ENCODE measurements at places on chromosomes 2 and 18.

DNA sequence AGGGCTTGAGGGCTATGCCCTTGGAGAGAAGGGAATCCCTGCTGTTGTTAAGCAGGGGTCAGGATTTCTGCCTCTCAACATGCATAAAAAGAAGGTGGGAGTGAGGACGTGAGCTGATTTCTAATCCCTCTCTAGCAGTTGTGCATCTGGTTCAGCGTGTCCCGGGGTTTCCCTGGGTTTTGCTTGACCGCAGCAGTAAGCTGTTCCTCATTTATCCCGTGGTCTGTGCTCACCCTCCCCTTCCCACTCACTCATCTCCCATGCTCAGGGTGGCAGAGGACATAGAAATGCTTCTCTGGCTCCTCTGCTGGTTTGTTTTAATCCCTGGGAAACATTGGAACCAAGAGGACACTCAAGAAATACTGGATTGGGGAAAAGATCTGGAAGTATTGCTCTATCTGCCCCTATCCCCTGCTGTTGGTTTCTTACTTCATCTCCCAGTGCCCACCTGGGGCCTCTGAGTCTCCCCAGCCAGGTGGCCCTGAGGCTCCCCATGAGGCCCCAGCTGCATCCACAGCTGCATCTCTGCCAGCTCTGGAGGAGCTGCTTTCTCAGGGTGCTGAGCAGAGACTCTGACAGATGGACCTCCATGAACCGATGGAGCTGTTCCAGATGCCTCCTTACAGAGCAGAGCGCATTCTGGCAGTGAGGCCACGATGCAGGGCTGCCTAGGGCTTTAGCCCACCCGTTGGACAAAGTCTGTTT is 36.1 kb downstream of the TET3 start:
- no peak for DNase-seq

GRCh38 chr2:237512774-237513466 is 25.9 kb downstream of the MLPH start:
- peak; percentile 51 for DNase-seq

DNA sequence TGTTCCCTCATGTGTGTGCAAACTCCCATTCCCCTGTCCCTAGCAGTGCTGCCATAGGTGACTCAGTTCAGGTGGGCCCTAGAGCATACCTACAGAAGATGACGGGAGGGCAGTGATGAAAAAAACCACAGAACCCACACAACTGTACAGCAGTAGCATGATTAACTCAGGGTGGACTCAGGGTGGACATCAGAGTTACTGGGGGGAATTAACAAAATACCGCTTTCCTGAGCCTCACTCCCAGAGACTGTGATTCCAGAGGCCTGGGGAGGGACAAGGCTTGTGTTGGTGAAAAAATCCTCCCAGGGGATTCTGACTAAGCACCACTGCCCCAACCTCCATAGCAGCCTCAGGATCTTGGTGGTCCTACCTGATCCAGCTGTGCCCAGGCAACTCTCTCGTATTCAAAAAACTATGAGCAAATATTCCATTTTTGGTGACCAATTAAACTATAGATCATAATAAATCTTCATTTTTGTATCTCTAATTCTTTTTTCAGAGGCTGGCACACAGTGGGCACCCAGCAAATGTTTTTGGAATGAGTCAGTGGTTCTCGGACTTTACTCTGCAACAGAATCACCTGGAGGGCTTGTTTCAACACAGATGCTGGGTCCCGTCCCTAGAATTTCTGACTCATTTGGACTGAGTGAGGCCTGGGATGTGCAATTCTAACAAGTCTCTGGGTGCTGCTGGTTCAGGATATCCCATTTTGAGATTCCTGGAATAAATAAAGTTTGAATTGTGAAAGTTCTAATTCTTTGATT is 84.1 kb upstream of the NABP1 start:
- DNase-seq, result no peak

DNA sequence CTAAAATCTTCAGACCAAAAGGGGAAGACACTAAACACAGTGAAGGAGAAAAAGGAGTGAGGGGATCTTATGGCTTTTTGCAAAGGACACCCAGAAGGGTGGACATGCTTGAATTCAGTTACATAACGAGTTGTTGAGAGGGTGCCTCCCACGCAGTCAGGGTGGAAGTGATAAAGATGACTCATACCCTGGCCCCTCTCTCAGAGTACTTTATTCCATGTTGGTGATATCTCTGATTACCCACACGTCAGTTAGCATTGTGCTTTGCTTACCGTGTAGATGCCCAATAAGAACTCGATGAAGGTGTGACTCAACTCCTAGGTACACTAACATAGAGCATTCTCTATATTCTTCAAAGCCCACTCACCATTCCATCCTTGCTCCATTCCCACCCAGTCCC is 44.4 kb downstream of the EN1 start:
- no peak for DNase-seq

- DNase-seq, result no peak
Measured at GRCh38 chr2:165219481-165219880, 15.6 kb upstream of the SCN3A start.

DNA sequence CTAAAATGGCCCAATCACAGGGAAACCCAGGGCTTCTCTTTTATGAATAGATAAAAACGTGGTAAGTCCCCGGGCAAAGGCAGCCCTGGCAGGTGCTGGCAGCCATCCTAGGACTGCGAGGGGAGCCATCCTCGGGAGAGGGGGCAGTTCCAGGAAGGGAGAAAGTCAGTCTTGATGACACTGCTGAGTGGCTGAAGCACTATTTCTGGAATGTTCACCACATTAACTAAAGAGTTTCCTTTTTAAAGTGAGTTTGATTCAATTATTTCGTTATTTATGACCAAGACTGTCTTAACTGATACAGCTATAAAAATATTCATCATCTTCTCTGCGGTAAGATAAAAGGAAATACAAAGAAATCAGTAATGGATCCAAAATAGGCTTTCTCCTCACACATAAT is 20.4 kb downstream of the TTR start:
- no peak for DNase-seq

DNA sequence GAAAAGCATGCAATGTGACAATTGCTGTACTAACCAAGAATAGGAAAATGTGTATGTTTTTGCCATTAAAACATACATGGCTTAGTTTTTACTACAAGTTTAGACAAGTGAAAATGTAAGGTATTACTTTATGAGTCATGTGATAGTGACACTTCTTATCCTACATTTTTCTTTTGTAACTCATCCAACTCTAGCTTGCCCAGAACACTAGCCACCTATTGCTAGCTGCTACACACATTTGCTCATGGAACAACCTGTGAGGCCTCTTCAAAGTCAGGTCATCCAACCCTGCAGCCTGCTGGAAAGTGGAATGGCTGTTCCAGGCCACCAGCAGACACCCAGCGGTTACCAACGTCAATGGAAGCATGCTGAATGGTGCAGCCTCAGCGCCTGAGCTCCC is 1043.9 kb downstream of the TMEM182 start:
- no peak for DNase-seq

DNA sequence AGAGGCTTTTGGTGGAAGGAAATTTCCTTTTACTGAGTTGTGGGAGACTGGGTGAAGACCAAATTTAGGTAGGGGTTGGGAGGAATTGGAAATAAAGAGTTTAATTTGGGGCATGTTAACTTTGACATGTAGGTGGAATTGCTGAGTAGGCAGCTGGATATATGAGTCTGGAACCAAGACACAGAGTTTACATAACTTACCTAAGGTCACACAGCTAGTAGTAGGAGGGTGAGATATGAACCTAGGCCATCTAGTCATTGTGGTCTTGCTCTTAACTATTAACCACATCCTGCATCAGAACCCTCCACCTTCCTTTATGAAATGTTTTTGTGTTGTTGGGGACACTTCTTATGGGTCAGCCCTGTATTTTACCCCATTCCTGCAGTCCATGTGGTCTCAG is 113.1 kb downstream of the ICOS start:
- no peak for DNase-seq

GRCh38 chr2:240162032-240162431 is 21.6 kb upstream of the OTOS start:
- no peak for DNase-seq

DNA sequence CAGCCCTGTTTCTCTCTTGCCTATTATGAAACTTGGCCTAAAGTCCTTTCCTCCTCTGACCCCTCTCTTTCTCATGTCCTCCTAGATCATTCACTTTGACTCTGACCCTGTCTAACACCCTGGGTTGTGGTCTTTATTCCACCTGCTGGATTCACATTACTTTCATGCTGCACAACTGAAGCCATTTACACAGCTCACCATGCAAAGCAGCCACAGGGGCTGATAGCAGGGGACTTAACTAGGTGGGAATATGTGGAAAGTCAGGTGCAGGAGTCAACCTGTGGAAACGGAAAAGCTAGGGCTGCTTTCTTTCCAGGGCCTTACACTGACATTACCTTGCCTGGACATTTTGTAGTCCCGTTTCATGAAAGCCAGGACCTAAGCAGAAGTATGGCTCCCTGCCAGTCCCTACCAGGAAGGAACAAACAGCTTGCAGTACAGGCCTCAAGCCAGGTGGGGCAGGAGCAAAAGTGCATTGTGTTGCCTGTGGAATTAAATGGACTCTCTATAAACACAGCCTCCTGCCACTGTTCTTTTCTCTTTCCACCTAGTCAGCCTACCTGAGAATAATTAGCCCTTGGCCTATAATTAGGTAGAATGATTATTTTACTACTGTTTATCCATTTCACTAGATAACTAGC is 11.8 kb downstream of the MAPRE3 start:
- no peak for DNase-seq

- no peak for DNase-seq
Measured at GRCh38 chr2:238103465-238104225, 3.5 kb downstream of the ESPNL start.

GRCh38 chr2:19669559-19669958 is 232.2 kb downstream of the TTC32 start:
- no peak for DNase-seq

DNA sequence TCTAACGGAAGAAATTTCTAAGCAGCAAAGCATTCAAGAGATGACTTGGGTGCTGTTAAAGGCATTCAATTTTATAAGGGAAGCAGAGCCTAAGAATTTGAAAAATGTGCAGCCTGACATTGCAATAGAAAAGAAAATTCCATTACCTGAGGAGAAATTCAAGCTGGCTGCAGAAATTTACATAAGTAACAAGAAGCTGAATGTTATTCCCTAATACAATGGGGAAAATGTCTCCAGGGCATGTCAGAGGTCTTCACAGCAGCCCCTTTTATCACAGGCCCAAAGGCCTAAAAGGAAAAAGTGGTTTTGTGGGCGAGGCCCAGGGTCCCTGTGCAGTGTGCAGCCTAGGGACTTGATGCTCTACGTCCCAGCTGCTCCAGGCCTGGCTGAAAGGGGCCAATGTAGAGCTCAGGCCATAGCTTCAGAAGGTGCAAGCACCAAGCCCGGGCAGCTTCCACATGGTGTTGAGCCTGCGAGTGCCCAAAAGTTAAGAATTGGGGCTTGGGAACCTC is 306.7 kb downstream of the RDH14 start:
- DNase-seq, result no peak

DNA sequence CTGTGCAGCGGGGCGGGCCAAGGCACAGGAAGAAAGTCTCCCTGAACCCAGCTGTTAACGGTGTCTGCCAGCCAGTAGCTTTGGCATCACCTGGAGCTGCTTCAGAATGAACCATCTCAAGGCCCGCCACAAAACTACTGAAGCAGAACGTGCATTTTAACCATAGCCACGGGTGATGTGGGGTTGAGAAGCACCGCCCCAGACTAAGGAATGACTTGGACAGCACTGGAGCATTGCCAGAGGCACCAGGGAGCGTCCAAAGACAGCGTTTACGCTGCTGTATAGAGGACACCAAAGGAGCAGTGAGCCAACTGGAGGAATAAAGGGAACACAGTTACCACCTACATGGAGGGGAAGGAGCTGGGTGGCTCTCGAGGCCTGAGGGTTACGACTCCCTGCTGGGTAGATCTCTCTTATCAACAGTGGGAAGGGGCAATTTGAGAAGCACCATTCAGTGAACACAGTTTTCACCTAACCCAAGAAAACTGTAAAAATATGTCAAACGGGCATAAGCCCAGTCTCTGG is 28.4 kb upstream of the LONRF2 start:
- DNase-seq, result no peak

- DNase-seq, result no peak
Measured at GRCh38 chr2:240563951-240564560, 3.9 kb downstream of the DUSP28 start.

DNA sequence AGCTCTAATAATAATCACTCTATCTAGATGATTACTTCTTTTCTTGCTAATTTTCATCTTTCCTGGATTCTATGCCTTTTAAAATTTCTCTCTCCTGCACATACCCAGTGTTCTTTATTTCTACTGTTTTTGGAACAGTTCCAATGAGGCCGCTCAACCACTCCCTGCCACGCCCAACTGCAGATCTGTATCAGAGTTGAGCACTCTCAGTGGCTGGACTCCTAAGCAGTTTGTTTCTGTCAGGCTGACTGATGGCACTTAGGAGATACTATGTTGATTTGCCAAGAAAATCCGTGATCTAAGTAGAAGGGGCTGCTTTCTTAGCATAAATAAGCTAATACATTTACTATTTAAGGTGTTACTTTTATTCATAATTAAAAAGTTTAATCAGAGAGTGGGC is 192.8 kb downstream of the ARHGAP15 start:
- DNase-seq, result no peak

DNA sequence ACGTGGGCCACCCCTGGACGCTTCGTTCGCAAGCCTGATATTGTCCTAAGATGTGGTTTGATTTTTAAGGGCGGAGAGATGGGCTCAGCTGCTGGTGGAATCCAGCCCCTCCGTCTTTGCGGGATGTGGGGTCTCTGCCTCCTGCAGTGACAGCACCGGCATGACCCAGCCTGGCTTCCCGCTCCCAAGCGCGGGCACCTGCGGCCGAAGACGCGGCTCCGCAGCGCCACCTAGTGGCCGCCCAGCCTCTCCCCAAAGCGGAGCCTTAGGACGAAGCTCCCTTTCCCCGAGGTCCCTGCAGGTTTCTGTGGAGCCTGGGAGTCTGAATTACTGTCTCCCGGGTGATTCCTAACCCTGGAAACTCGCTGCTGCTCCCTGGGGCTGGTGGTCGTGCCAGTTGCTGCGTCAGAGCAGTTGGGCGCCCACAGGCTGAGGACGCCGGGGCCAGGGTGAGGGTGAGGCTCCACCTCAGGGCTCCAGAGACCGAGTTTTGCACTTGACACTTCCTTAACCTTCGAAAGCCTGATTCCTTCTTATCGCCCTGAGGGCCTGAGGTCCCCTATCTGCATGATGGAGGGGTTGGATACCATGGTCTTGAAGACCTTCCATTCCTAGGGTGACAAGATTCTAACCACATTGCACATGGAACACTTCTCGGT is 137.5 kb downstream of the TPO start:
- DNase-seq, result peak; percentile 61
